ENCODE measurements at places on chromosomes 1 and 21. TPM values are rescaled to one million over a fixed set of nuclear protein-coding genes. Genes with fewer than 3 reads are reported as not detected.

- no peak for DNase-seq
Observed at GRCh38 chr21:18298228-18298627, 53.6 kb downstream of the CHODL start.

DNA sequence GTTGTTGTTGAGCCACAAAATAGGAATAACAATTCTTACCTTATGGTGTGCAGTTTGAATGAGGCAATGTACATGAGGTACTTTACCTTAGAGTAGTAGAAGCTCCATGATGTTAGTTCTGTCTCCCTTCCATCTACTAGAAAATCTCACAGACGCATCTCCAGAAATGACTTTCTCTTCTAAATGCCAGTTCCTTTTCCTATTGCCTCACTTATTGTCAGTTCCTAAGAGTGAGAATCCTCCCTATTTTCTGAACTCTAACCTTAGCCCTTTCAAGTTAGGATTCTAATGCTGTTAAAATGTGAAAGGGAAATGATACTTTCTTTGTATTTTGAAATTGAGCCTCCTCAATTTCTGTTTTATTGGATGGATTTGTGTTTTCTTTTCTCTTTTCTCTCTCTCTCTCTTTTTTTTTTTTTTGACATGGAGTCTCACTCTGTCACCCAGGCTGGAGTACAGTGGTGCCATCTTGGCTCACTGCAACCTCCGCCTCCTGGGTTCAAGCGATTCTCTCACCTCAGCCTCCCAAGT lies 18.6 kb upstream of the MAPKAPK2 start:
- DNase-seq: no peak

- DNase-seq: no peak
Observed at GRCh38 chr1:175073061-175073460, 5.4 kb downstream of the TNN start.

DNA sequence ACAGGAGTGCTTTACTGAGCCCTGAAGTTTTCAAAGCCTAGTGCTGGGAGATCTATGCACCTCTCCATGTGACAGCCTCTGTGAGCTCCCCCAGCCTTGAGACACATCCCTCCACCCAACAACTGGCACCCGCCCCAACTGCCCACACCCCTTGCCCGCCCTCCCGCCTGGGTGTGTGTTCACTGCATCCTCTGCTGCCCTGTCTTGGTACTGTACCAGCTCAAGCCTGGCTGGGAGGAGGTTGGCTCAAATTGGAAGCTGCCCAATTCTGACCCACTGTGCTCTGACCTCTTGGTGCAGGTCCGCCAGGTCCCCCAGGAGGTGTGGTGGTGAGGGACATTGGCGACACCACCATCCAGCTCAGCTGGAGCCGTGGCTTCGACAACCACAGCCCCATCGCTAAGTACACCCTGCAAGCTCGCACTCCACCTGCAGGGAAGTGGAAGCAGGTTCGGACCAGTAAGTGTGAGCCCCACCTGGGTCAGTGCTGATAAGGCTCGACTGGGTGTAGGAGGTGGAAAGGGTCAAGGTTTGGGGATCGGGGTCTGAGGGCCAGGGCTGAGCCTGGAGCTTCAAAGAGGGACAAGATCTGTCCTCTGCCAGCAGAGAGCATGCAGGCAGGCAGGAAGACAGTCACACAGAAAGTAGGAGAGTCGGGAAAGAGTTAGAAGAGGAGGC lies 18.0 kb downstream of the TMEM81 start:
- no peak for DNase-seq

GRCh38 chr1:37243368-37244082 lies 209.2 kb upstream of the GRIK3 start:
- no peak for DNase-seq

GRCh38 chr1:92201973-92202372 lies 15.7 kb upstream of the C1orf146 start:
- no peak for DNase-seq

GRCh38 chr1:171929121-171929520 lies 87.8 kb downstream of the DNM3 start:
- DNase-seq: no peak

DNA sequence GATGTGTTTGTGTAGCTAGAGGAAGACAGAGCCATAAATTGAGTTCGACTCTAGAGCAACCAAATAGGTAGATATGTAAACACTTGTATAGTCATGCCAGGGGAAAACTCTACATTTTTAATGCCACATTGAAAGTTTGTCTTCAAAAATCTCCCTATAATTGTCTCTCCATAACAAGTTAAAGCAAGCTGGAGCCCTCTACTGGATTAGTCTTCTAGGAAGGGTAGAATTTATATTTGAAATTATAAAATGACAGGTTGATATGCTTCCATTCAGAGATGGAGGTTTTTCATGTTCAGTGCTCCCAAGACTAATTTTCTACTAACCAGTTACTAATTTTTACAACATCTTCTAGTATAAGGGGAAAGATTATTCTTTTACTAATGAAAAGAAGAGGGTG lies 13.1 kb upstream of the COL24A1 start:
- DNase-seq: no peak

PLA2G2A gene
- total RNA-seq: not detected

KCNE2 gene
- total RNA-seq: not detected

RAB7B gene
- not detected for total RNA-seq

Measured in activated T-helper 2 cell treated with anti-CD3 and anti-CD28 coated beads, Interferon-gamma antibody, Interleukin-2, Interleukin-4, amounts not matched to agents 10 μg/mL and 5 μg/mL and 100 μg/mL, durations not matched to agents 14 hours and 24 hours and 36 hours (primary cell).